Upper lobe of right lung (tissue), 1 donor: ENCODE measurements at places on chromosomes 1 and 21. TPM values are rescaled to one million over a fixed set of nuclear protein-coding genes. Genes with fewer than 3 reads are reported as not detected.

Gene CADM3
- total RNA-seq, result 1.7 TPM

Gene BARHL2
- total RNA-seq, result not detected

Gene ACTA1
- not detected for total RNA-seq

Gene RNU1-2
- total RNA-seq, result 6,622 TPM

Gene GPA33
- total RNA-seq, result 0.90 TPM

Gene KAZN
- total RNA-seq, result 33.5 TPM

Gene FAM131C
- not detected for total RNA-seq

DNA sequence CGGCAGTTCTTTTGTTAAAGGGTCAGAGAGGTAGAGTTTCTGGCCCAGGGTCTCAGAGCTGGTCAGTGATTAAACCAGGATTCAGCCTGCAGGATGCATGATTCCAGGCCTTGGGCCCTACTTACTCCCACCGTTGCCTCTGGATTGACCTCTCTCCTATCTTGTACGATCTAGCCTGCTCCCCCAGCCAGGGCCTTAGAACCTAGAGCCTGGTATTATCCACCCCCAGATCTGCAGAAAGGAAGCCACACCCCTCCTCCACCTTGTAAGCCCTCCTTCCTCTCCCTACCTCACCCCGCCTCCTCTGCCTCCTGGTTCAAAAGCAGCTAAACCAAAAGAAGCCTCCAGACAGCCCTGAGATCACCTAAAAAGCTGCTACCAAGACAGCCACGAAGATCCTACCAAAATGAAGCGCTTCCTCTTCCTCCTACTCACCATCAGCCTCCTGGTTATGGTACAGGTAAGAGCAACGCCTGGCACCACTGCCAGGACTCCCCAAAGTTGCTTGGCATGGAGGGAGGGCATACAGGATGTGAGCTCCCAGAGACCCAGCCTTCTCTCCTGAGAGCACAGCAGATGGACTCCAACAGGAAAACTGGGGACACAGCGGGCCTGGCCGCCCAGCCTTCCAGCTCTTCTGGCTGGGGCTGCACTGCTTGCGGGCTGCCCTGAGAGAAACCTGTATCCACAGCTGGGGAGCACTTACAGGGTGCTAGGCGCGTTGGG lies at the start of gene CD52:
Gene CD52, plus strand, starts transcription at position 347 of the 726 bp plus-strand sequence. Its CDS starts 60 bp downstream, at position 407.
- H3K4me3 ChIP-seq, result peak within 1 kb of the TSS; percentile 54
- peak within 1 kb of the TSS; percentile 79 for H3K27ac ChIP-seq
- no peaks in the 10 kb centered on the region for H3K27me3 ChIP-seq
- no peak for DNase-seq
- H3K4me1 ChIP-seq, result peaks cover 16% of the 10 kb centered on the region

DNA sequence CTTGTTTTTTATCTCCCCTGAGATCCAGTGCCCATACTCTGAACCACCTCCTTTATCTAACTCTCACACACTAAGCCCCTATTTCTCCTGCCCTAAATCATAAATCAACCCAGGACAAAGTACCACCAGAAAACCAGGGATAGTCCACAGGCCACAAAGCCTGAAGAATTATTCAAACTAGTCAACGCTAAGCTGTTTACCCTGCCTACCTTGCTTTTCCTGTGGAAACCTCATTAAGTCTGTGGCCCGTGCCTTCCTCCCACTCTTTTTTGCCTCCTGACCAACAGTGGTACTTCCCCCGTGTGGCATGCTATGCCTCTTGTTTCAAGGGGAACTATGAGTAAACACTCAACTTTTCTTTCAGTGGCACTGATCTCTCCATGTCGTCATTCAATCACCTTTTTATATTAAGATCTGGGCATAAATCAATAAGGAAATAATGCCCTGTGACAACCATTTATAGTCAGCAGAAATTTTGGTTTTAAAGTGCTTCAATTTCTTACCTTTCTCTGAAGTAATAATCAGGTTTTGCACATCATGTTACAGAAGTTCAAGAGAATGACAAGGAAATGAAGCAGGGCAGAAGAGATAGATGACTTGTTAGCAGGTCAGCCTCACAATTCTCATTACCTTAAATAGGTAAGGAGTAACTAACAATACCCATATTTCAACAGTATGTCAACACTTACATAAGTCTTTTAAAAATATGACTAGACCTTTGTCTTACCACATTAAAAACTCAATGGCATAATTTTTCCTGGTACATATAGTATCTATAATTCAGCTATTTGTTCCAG lies 32.1 kb downstream of the EYA3 start:
- no peak overlapping the region for H3K4me3 ChIP-seq
- H3K27me3 ChIP-seq, result no peaks in the 10 kb centered on the region
- H3K36me3 ChIP-seq, result no peaks in the 10 kb centered on the region

- H3K27me3 ChIP-seq, result peaks cover 25% of the 10 kb centered on the region
- peaks cover 40% of the 10 kb centered on the region for H3K4me1 ChIP-seq
- no peak for DNase-seq
- peaks cover 4% of the 10 kb centered on the region for H3K36me3 ChIP-seq
- no peak overlapping the region for H3K27ac ChIP-seq
Measured at GRCh38 chr1:21671915-21672314, 2.8 kb upstream of the RAP1GAP start.

DNA sequence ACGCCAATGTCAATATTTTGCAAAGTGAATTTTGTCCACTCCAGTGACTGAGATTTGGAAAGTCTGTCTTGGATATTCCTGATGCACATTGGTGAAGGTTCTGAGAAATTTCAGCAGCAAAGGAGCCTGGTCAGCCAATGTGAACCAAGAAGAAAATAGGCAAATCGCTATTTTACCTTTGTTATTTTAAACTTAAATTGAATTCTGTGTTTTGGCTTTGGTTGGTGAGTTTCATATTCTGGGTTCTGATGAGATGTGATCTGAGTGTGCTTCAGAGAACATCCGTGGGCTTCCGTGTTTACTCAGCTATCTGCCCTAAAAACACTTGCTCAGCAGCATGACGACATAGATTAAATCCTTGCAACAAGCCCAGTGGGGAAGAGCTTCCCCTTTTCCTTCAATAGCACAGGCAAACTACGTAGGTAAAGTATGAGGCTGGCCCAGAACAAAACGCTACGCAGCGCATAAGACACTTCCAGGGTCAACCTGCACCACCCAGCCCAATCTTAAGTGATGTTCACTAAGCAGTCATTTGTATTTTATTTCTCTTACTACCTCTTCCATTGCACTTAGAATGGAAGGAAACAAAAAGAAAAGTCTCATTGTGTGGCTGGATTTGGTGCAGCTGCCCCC lies 176.4 kb upstream of the KAZN start:
- H3K36me3 ChIP-seq, result no peaks in the 10 kb centered on the region
- no peak overlapping the region for H3K4me3 ChIP-seq
- no peak overlapping the region for H3K27ac ChIP-seq
- no peak for DNase-seq
- H3K4me1 ChIP-seq, result no peaks in the 10 kb centered on the region

DNA sequence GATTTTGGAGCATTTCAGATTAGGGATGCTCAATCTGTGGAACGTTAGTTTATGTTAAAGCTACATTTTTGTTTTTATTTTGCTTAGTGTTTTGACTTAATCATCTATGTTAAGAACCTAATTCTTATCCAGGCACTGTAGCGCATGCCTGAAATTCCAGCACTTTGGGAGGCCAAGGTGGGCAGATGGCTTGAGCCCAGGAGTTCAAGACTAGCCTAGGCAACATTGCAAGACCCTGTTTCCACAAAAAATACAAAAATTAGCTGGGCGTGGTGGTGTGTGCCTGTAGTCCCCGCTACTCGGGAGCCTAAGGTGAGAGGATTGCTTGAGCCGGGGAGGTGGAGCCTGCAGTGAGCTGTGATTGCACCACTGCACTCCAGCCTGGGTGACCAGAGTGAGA lies 23.4 kb downstream of the FNBP1L start:
- peaks cover 5% of the 10 kb centered on the region for H3K4me1 ChIP-seq
- H3K27ac ChIP-seq, result no peak overlapping the region
- no peaks in the 10 kb centered on the region for H3K36me3 ChIP-seq
- no peak for DNase-seq
- H3K27me3 ChIP-seq, result no peaks in the 10 kb centered on the region

DNA sequence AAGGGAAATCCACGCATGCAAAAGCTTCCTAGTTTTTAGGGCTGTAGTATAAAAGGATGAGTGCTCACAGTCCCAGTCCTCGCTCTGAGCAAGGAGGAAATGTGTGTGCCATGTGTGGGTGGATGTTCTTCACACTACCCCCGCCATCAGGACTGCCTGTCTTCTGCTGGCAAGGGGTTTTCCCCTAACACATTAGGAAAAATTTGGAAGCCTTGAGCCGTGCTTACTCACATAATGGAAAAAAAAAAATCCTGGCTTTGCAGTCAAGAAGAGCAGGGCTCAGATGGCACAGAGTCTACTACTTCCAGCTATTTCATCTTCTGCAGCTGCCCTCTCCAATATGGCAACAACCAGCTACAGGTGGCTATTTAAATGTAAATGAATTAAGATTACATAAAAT lies 363.1 kb downstream of the PLPP3 start:
- no peaks in the 10 kb centered on the region for H3K4me1 ChIP-seq
- no peak for DNase-seq
- H3K36me3 ChIP-seq, result no peaks in the 10 kb centered on the region
- no peak overlapping the region for H3K27ac ChIP-seq
- no peaks in the 10 kb centered on the region for H3K27me3 ChIP-seq
- H3K4me3 ChIP-seq, result no peak overlapping the region

DNA sequence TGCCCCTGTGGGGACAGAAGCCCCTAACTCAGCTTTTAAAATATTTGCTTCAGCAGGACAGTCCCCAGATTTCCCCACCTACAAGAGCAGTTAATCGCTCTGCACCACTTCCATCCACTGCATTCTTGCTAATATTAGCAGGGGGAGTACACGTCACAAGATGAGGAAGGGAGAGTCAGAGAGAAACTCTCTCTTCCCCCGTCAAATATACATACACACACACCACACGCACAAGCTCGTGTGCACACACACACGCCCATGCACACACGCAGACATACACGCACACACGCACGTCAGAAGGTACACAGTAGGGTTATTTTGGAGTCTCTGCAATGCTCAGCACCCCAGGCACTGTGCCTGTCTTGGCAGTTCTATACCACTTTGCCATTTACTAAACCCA lies 2.1 kb downstream of the CLCA1 start:
- no peaks in the 10 kb centered on the region for H3K36me3 ChIP-seq
- H3K27me3 ChIP-seq, result no peaks in the 10 kb centered on the region
- H3K4me3 ChIP-seq, result no peak overlapping the region
- no peak for DNase-seq

GRCh38 chr1:229064320-229065168 lies 206.4 kb upstream of the RAB4A start:
- no peaks in the 10 kb centered on the region for H3K27me3 ChIP-seq
- peaks cover 23% of the 10 kb centered on the region for H3K4me1 ChIP-seq
- no peak for DNase-seq
- H3K36me3 ChIP-seq, result no peaks in the 10 kb centered on the region

DNA sequence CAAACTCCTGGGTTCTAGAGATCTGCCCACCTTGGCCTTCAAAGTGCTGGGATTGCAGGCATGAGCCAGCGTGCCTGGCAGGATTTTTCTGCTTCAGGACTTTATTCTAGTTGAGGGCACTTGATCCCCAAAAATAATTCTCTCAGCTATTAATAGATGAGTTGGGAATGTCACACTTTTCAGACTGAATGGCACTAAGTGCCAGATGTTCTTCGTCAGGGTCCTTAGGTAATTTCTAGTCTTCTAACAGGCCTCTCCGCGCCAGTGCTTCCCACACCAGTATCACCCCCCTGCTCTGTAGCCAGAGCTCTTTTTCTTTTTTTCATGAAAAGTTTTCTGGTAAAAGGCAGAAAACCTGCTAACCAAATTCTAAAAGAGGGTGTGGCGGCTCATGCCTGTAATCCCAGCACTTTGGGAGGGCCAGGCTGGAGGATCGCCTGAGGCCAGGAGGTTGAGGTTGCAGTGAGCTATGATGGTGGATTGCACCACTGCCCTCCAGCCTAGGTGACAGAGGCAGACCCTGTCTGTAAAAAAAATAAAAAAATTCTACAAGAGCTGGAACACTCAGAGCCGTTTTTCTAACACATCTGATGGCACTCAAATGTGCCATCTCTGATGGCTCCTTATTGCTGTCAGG lies 6.1 kb upstream of the SARS1 start:
- H3K27me3 ChIP-seq, result no peaks in the 10 kb centered on the region
- no peaks in the 10 kb centered on the region for H3K36me3 ChIP-seq
- H3K4me1 ChIP-seq, result no peaks in the 10 kb centered on the region
- no peak overlapping the region for H3K4me3 ChIP-seq
- DNase-seq, result no peak

DNA sequence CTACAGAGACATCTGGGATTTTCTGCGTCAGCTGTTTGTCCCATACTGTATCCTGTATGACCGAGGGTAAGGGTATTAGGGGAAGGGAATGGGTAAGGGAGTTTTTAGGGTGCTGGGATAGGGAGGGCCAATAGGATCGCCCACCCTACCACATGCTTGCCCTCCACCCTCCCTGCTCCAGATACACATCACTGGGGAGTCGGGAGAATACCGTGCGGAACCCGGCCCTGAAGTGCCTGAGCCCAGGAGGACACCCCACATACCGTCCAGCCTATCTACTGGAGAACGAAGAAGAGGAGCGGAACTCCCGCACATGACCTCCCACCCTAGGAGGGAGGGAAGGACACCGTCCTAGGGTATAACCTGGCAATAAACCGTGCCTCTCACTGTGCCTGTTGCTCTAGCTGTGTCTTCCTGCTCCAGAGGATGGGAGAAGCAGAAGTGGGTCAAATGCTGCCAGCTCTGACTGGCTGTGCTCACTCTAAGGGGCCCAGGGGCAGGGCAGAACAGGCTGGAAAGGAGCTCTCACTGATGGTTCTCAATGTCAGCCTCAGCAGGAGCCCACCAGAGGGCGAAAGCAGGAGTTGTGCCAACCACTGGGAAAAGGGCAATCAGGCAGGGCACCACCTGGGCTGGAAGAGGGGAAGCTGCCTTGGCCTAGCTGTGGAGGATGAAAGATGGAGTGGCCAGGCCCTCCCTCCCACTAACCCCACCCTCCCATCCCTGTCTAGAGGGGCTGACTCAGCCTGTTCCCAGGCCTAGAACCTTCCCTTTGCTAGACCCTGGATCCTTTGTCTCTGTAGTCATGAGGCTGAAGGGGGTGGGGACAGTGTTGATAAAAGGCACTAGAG lies 440 bp upstream of the LENEP start:
- peak; percentile 42 for DNase-seq
- no peak overlapping the region for H3K4me3 ChIP-seq
- no peaks in the 10 kb centered on the region for H3K27me3 ChIP-seq
- H3K27ac ChIP-seq, result no peak overlapping the region
- no peaks in the 10 kb centered on the region for H3K4me1 ChIP-seq

DNA sequence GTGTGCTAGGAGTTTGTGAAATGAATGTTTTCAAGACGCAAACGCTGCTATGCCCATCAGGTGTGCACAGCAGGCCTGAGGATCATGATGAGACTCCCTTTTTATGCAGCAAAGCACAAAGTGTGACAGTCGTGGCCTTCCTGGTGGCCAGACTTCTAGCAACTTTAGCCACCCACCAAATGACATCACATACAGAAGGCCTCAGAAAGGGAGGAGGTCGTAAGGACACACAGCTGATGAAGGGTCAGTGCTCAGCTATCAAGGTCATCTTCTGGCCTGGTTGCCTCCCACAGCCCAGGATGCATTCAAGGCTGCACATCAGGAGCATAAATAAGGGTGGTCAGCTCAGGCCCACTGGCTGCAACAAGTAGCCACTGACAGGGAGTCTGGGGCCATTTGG lies 36.6 kb downstream of the BMP8A start:
- DNase-seq, result no peak
- no peak overlapping the region for H3K4me3 ChIP-seq
- no peak overlapping the region for H3K27ac ChIP-seq
- no peaks in the 10 kb centered on the region for H3K4me1 ChIP-seq

- peak overlapping the region; percentile 98 for H3K4me3 ChIP-seq
- peak overlapping the region; percentile 95 for H3K27ac ChIP-seq
- no peaks in the 10 kb centered on the region for H3K36me3 ChIP-seq
- H3K4me1 ChIP-seq, result peaks cover 23% of the 10 kb centered on the region
- peak; percentile 77 for DNase-seq
- H3K27me3 ChIP-seq, result no peaks in the 10 kb centered on the region
Measured at GRCh38 chr1:202143768-202144401, 652 bp downstream of the ARL8A start.
